Esophagus squamous epithelium (tissue), 5 donors: ENCODE measurements at places on chromosomes 6 and 20.
A peak's percentile ranks its signal among the peaks of the same experiment; 100 is the strongest.

- DNase-seq = peak; percentile 12
These were observed 710 bp downstream of the BTBD9 start for GRCh38 chr6:38638941-38639497.

- DNase-seq = no peak
These were observed 577 bp upstream of the SLC24A3 start for GRCh38 chr20:19211661-19212468.

- no peak for DNase-seq
These were observed 11.5 kb upstream of the DSTN start for GRCh38 chr20:17558154-17558940.

DNA sequence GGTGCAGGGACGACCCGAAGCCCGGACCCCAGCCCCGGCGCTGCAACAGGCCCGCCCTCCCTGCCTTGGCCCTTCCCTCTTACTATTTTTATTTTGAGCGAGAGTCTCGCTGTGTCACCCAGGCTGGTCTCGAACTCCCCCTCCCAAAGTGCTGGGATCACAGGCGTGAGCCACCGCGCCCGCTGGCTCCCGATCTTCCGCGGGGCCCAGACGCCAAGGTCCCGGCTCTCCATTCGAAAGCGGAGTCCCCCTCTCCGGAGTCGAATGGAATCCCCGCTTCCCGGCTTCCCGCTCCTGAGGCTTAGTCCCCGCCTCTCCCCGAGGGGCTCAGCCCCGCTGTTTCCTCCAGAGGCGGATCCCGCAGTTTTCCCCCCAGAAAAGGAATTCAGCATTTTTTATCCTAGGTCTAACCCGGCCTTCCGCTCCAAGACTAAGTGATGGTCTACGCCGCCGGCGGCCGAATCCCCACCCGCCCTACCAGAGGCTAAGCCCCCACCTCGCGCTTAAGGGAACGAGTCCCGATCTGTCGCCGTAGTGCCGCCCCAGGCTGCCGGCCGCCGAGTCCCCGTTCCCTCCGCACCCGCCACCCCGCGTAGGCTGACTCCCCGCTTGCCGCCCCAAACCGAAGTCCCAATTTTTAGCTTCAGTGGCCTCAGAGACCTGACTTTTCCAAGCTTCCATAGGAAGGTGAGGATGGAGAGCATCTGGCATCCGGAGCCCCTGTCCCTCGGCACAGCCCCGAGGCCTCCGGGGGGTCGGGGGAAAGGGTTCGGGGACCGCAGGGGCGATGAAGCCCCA lies 11.5 kb upstream of the TMC2 start:
- DNase-seq = no peak

GRCh38 chr6:935582-935981 lies 242.6 kb upstream of the EXOC2 start:
- no peak for DNase-seq

- DNase-seq = no peak
These were observed 101.2 kb upstream of the NT5E start for GRCh38 chr6:85348643-85349042.

GRCh38 chr20:3471397-3472021 lies 691 bp downstream of the ATRN start:
- no peak for DNase-seq

- no peak for DNase-seq
These were observed 90.1 kb downstream of the DNAH8 start for GRCh38 chr6:38805127-38805655.

- DNase-seq = no peak
These were observed 10.0 kb upstream of the PFDN4 start for GRCh38 chr20:54197621-54198604.

DNA sequence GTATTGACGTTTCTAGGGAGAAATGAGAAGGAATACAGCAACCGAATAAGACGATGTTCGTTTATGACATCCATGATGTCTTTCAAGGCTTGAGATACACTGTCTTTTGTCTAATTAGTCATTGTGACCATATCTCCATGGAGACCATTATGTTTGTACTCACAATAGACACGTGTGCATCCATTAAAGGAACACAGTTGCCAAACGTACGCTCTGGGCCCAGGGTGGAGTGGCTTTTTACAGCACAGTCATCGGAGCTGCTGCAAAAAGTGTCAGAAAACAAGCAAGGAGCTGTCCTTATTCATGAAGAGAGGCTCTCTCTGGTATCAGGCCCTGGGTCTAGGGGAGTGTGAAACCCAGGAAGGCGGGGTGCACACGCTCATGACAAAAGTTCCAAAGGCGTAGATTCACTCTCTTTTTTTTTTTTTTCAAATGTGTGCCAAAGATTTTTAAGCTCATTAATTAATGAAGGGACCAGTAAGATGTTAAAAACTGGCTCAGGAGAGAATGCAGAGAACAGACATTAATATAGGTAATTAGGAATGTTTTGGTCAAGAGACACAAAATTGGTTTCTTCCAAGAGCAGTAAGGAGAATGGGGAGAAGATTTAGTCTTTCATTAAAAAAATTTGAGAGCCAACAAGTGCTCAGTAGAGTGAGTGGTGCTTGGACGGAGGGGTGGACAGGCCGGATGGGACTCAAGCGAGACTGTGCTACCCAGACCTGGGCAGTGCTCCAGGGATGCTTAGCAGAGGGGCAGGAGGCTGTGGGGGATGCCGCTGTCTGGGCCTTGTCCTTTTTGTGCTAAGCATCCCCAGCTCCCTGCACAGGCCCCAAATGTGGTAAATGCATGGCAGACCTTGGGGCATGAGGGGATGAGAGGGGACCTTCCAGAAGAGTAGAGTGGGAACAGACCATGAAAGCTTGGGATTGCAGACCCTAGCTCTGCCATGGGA lies 34.9 kb upstream of the GTSF1L start:
- no peak for DNase-seq

DNA sequence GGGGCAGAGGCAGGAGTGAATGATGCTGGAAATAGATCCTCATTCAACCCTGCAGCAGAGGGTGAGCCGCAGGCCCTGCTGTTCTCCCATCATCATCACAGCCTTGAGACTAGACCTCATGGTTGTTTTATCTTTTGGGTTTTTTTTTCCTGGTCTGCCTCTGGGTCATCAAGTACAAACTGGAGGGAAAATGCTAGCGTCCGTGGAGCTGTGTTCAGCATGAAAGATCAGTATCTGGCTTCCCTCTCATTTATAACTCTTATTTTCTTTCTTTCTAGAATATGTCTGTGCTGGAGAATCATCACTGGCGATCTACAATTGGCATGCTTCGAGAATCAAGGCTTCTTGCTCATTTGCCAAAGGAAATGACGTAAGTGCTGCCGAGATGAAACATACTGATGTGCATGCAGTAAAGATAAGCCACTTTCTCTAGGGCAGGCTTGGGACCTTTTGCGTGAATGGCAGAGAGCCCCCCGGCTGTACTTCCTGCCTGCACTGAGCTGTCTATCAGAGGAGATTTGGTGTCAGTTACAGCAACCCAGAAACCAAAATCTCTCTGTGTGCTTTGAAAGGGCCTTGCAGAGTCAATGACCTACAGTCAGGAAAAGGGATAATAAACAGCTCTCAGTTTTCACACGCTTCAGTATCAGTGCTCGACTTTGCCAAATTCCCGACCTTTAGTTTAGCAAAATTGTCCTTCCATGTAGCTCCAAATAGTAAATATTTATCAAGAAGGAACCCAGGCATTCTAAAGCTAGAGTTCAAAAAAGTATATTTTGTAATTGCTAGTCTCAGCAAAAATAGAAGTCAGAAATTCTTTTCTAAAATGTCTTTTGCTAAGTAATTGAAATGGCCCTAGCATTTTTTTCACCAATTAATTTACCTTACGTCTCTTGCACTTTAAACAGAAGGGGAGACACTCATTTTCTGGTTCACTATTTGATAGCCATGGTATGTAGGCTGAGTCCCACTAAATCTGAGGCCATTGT lies 76.3 kb downstream of the MTFR2 start:
- no peak for DNase-seq

DNA sequence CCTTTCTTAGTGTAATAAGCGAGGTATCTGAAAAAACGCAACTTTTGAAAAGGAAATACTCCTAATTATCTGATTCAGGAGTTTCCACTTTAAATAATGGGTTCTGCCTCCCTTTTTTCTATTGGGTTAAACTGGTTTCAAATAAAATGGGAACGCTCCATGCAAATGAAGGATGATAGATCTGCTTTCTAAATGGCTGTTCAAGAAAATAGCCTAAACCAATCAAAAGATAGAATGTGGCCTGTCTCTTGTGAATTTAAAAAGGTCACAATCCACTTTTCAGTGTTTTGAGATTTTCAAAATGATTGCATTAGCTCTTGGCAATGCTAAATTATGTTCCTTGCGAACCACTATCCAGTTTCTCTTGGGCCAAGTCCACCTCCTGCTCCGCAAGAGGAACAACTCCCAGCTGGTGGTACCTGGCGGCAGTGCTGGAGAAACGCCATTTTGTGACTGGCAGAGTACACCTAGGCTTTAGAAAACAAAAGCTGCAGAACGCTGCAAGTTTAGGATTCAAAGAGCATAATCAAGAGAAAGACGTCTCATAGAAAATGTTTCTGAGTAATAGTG lies 56.7 kb downstream of the TRIM38 start:
- DNase-seq = no peak

DNA sequence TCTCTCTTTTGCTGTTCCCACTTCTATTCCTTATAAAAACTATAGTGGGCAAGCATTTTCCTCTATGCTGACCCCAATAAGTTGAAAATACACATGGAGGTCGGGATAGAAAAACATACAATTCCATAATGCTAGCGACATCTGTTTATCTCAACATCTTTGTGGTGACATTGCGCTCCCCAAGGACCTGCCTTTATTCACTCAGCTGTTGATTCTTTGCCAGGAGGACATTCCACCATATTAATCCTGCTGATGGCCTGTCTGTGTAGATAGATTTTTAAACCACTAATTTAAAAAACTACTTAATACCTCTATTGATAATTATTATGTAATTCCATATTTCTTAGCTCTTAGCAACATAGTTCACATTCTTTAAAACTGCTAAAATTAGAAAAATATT lies 555.3 kb upstream of the MAP3K7 start:
- no peak for DNase-seq

- DNase-seq = no peak
These were observed 33.3 kb downstream of the SLX4IP start for GRCh38 chr20:10468340-10468845.

DNA sequence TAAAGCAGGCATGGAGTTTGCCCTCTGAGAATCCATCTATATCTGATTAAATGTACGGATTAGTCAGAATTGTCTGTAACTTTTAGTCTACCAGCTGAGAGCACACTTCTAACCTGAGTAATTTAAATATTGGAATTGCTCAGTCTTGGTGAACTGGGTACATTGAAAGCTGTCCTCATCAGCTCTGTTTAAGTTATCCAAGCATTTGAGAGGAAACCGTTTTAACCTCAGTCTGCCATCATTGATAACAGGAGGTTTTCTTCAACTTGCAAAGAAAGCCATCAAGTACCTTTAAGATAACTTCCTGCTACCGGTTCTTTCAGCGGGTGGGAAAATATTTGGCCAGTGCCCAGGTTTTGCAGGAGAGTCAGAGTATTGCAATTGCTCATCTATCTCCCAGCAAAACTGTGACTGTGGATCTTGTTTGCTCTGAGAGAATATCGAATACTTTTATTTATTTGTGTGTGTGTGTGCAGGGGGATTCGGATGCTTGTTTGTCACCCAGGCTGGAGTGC lies 31.1 kb upstream of the F13A1 start:
- DNase-seq = no peak

GRCh38 chr6:7463785-7464184 lies 74.2 kb downstream of the RIOK1 start:
- no peak for DNase-seq

DNA sequence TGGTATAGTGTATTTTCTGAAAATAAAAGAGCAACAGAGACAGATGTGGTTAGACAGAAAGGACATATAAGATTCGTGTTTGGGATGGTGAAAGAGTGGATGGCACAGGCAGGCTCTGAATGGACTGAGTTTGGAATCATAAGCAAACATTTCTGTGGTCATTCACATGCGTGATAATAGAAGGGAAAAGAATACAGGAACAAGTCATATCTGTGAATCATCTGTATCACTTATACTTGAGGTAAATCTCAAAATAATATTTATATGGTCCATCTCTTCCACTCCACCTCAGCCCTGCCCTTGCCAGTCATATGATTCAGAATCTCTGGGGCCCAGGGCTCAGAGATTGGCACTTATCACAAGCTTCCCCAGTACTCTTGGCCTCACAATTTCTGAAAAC lies 535.1 kb downstream of the BCKDHB start:
- DNase-seq = no peak

DNA sequence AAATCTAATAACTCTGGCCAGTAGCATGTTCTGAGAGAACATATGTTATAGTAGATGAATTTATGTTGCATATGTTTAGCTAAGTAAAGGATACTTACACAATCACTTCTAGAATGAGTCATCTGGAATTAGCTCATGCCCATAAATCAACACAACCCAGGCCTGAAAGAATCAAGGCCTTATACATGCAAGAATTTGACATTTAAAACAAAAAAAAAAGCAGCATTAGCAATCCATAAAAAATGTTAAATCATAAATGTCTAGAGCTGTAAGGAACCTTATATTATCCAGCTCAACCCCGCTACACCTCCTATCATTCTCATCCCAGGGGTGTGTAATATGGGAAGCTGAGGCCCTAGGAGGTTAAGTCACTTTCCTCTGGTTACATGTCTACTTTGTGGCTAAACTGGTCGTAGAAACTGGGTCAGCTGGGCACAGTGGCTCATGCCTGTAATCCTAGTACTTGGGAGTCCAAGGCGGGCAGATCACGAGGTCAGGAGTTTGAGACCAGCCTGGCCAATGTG lies 105.2 kb upstream of the CARMIL1 start:
- no peak for DNase-seq

DNA sequence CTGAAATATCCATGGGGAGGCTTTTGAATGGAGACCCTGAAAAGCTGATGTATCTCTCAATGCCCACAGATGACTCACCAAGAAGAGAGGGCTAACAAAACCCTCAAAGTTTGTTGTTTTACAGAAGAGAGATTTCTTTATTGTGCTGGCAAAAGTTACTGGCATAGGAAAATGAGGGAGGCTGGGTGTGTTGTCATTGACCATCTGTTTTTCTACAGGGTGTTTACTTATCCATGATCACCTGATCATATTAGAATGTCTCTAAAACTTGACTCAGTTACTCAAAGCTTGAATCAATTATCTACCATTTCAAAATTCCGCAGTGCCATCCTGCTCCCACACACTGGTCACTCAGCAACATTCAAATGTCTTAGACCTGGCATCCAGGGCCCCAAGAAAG lies 9.8 kb downstream of the NCOA6 start:
- DNase-seq = no peak

- no peak for DNase-seq
These were observed 23.8 kb downstream of the ANKS1A start for GRCh38 chr6:34912715-34913464.

DNA sequence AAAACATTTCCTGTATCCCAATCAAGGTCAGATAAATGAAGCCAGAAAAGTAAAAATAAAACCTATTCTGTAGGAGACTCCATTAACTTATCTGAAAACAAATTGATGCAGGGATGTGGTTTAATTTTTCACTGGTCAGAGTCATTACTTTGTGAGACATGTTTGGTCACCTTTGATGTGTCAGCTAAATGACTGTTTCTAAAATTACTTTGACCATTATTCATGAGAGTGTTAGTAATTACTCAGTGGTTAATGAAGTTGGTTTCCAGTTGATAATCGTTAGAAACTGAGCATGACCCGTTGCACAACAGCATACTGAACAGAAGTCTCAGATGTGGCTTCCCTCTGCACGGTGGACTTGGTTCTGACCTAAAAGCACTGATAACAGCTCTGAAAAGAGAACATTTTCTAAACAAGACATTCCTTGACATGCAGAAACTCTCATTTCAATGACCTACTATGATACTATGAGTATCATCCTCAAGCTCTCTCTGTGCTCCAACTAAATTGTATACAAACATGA lies 410.5 kb upstream of the RNF217 start:
- no peak for DNase-seq

GRCh38 chr6:34301408-34301807 lies 52.6 kb upstream of the SMIM29 start:
- DNase-seq = no peak
